ENCODE measurements at places on chromosomes 13 and 19.
A peak's percentile ranks its signal among the peaks of the same experiment; 100 is the strongest.

DNA sequence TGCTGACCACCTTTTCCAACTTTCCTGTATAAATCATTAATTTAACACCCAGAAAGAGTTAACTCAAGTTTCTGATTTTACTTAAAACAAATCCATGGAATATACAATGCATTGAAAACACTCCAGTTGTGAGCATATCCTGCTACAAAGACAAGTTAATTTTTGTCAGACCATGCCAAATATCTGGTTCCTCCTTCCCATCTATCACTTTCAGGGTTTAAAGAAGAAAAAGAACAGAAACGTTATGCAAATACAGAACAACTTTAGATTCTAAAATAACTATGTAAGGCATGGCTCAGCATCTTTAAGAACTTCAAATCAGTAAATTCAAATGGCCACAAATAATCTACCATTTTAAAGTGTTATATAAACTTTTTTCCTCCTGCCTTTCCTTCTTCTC, 14.9 kb downstream of the MRPS31 start:
- DNase-seq, result no peak

DNA sequence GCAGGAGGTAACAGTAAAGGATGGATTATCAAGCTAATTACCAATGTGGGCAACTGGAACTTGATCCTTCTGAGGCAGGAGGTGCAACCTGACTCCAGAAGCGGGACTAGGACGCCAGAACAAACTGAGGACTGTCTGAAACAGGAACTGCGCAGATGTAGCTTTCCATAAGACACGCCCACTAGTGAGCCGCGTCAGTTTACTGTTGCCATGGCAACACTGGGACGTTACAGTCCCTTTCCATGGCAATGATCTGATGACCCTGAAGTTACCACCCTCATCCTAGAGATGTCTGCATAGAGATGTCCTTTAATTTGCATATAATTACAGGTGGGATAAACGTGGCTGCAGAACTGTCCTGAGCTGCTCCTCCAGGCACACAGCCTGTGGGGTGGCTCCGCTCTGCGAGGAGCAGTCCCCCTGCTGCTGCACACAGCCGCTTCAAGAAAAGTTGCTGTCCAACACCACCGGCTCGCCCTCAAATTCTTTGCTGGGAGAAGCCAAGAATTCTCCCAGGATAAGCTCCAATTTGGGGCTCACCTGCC, 816.6 kb downstream of the UQCRFS1 start:
- DNase-seq, result no peak

GRCh38 chr19:8238251-8238650, 29.1 kb downstream of the CERS4 start:
- peak; percentile 71 for DNase-seq

DNA sequence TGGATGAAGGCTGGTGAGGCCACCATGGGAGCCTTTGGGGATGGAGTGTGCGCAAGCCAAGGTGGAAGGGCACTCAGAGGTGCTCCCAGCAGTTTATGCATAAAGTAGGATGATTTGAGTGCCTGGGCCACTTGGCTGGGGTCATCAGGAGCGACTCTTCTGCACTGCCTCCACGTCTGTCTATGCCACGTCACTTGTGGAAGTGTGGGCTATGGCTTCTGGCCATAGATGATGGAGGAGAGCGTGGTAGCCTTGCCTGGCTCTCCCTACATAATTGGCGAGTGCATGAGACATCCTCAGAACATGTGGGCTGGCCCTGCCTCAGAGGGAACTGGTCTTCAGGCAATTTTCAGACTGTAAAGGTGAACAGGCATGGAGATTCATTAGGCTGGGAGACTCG, 182.9 kb downstream of the TEX29 start:
- DNase-seq, result no peak

GRCh38 chr13:56271686-56272085, 869.0 kb upstream of the PRR20A start:
- DNase-seq, result no peak

GRCh38 chr13:97982286-97982685, 28.8 kb downstream of the IPO5 start:
- DNase-seq, result no peak

GRCh38 chr19:45423589-45424190, at the start of gene ERCC1:
ERCC1 (minus strand) TSS chr19:45423917; CDS start chr19:45423374, 543 bp downstream.
- peak; percentile 98 for DNase-seq

Data from NCI-H2171 (cell line).